Renal cortical epithelial cell (primary cell): ENCODE measurements at places on chromosomes 1 and 21. TPM values are rescaled to one million over a fixed set of nuclear protein-coding genes. Genes with fewer than 3 reads are reported as not detected.

GRCh38 chr1:206979379-206980043 is 9.3 kb upstream of the FCAMR start:
- peak; percentile 57 for DNase-seq

Gene REN
- not detected in 2 replicates for total RNA-seq

GRCh38 chr1:199113265-199113869 is 474.5 kb downstream of the PTPRC start:
- peak; percentile 63 for DNase-seq

Gene PRAMEF10
- total RNA-seq, result not detected in 2 replicates

DNA sequence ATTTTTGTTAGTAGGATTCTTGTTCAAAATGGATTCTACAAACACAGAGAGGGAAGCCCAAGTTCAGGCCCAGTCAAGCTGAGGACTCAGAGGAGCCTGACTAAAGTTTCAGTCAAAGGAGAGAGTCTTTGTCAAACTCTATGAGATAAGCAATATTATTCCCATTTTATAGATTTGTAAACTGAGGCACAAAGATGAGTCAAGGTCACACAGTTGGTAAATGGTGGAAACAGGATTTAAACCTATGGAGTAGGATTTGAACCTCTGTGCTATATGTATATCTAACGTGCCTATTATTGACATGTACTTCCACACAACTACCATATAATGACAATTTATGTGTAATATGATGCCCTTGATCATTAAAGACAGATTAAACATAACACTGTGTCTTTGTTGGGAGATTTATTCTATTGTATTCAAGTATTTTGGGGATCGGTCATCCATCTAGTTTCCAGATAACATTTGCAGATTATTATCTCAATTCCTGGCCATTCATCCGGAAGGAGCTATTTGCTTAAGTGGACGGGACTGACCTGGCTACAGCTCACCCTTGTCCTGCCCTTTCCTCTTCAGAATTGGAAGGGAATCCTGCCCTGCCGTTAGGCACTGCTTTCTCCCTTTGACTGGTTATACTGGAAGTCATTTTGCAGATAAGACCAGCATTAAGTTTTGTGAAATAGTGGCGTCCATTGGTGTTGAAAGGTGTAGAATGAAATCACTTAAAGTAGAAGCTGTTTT is 86.1 kb upstream of the LMO4 start:
- no peak for DNase-seq

- DNase-seq, result no peak
Measured at GRCh38 chr1:68332041-68332440, 99.7 kb upstream of the WLS start.

- DNase-seq, result no peak
Measured at GRCh38 chr1:54400329-54400728, 5.9 kb downstream of the SSBP3 start.

- DNase-seq, result peak; percentile 65
Measured at GRCh38 chr1:111234866-111235265, 7.4 kb downstream of the CHI3L2 start.

Gene PLEKHA6
- 16.7 and 26.8 TPM in 2 replicates for total RNA-seq

Gene C1orf94
- not detected in 2 replicates for total RNA-seq

Gene KCNE2
- not detected in 2 replicates for total RNA-seq

Gene SELP
- not detected in 2 replicates for total RNA-seq

Gene IFI44
- 8.6 and 19.6 TPM in 2 replicates for total RNA-seq

DNA sequence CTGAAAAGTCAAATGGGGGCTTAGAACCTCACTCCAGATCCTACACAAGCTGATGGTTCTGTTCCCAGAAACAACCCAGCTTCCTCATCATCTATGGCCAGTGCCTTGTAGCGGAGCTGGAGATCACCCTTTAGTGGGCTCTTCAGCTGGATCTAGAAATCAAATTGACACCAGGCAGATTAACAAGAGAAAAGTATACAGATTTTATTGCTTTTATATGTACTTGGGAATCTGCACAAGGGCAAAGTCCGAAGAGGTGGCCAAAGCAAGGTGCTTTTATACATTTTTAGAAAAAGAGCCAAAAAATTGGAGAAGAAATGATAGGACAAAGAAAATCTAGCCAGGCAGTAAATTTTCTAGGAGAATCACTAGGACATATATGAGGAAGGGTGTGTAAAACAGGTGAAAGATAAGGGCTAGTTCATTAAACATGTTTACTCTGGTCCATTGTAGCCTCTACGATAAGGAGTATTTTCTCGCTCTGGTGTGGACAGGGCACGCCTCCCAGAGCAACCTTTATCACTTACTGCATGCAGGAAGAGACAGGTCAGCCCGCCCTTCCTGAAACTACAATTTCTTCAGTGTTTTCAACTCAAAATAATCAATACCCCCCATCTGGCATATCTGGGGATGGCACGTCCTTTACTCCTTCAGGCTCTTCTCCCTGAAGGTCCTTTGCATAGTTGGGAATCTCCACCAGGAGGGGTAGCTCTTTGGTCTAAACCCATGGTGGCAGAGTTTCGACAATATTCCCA is 14.0 kb upstream of the LGALS8 start:
- no peak for DNase-seq
